H4 (cell line): ENCODE measurements at places on chromosomes 4 and X.

- DNase-seq = no peak
Measured at GRCh38 chr4:179563741-179564140, 2121.5 kb upstream of the AGA start.

DNA sequence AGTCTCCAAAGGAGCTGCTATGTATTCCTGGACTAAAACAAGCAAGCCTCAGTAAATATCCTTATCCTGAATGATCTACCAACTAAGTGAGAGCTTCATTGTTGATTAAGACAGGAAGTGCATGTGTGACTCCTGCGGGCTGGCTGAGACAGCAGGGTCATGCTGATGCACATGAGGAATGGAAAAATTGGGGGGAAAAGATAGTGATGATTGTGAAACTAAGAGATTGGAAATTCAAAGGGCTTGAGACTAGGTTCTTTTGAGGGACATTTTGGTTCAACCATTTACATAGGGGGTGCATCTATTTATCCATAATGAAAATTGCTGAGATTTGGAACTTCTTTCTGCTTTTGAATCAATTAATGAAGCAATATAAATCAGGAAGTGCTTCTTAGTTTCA, 61.1 kb upstream of the C1QTNF7 start:
- DNase-seq = no peak

GRCh38 chr4:336099-336892, 1.3 kb upstream of the ZNF141 start:
- DNase-seq = no peak

GRCh38 chrX:12974305-12974795, 560 bp upstream of the TMSB4X start:
- DNase-seq = peak; percentile 29

DNA sequence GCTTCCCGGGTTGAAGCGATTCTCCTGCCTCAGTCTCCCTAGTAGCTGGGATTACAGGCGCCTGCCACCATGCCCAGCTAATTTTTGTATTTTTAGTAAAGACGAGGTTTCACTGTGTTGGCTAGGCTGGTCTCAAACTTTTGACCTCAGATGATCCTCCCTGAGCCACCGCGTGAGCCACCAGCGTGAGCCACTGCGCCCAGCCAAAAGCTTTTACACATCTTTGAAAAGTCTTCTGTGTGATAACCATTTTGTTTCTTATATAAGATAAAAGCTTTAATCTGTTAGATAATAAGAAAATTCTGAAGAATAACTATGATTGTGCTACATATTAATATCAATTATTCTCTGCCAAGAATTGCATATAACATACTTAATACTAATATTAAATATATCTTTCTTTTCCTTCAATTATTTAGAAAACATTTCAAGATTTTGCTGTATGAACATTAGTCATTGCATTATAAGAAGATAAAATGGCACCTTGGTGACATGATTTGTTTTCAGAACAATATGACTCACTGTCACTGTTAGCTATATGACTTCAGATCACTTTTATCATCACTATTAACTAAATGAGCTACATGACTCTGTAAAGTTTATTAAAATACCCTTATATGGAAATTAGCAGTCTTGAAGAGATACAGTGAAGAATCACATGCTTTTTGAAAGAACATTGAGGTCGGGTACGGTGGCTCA, 33.4 kb downstream of the RUFY3 start:
- DNase-seq = no peak

DNA sequence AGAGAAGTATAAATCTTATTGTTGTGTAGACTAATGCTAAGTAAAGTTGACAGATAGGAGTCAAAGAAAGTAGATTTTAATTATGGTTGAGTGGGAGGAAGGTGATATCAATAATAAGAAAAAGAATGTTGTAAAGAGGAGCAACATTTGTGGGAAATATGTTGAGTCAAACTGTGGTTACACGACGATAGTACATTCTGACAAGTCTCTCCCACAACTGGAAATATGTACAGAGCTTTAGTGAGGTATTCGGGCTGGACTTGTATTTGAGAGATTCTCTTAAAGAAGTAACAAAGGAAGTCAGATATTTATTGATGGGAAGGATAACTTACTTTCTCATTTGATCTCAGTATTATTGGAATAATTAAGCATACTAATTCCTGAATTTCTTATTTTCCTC, 525.3 kb upstream of the MAGEB2 start:
- no peak for DNase-seq
